ENCODE measurements at places on chromosomes 5 and 9.
A peak's percentile ranks its signal among the peaks of the same experiment; 100 is the strongest.

GRCh38 chr9:83242066-83242465 is 179.1 kb upstream of the RASEF start:
- peak; percentile 52 for DNase-seq

- DNase-seq: no peak
Observed at GRCh38 chr5:1176473-1177391, 24.7 kb upstream of the SLC6A19 start.

- no peak for DNase-seq
Observed at GRCh38 chr5:139667001-139667729, 19.0 kb downstream of the CXXC5 start.

GRCh38 chr9:76191493-76191892 is 202.7 kb downstream of the RFK start:
- no peak for DNase-seq

DNA sequence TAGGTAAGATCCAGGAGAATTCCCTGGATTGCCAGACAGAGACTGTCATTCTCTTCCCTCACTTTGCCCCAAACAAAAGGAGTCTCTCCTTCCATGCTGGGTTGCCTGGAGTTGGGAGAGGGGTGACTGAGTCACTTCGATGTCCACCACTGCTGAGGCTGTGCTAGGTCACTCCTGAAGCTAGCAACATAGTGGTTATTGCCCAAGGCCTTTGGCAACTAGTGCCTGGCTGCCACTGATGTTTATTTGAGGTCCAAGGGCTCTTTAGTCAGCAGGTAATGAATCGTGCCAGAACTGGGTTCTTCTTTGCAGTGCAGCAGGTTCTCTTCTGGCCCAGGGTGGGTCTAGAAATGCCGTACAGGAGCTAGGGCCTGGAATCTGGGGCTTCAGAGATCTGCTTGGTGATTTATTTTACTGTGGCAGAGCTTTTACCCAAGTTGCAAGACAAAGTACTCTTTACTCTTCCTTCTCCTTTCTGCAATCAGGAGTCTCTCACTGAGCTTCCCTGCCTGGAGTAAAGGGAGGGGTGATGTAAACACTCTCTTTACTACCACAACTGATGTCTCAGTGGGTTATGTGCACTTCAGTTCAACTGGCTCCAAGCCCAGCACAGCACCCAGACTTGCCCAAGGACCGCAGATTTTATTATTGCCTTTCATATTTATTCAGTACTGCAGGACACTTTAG is 155.7 kb upstream of the SH3GL2 start:
- no peak for DNase-seq

- DNase-seq: no peak
Observed at GRCh38 chr5:104298518-104298917, 735.9 kb upstream of the NUDT12 start.

GRCh38 chr5:145975361-145976066 is 39.1 kb downstream of the SH3RF2 start:
- peak; percentile 37 for DNase-seq

DNA sequence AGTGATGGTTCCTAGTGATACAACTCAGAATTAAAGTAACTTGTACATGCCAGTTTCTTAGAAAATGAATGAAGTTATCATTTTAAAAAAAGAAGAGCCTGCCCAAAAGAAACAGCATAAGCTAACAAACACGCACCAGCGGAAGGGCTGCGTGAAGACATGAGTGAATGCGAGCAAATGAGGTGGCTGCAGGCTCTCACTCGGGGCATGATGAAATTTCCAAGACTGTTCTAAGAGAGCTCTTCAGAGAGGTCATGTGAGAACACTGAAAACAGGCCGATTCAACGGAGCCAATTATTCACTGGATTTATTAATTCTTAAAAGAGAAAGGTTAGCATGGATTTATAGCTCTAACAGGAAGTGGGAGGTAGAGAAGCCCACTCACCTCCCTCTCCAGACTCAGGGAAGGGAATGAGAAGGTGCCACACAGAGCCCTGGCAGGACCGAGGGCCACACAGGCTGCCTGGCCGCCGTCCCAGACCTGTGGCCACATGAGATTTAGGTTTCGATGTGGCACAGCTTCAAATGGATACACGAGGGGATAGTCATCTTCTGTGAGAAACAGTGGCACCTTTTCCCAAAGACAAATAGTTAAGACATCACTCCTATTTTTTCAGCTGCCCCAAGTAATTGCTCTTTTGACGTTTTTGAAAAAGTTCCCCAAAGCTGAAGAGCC is 55.5 kb downstream of the HABP4 start:
- no peak for DNase-seq

GRCh38 chr9:120541921-120542320 is 38.0 kb downstream of the CDK5RAP2 start:
- DNase-seq: no peak

GRCh38 chr9:135480940-135481310 is 1.3 kb downstream of the PPP1R26 start:
- DNase-seq: no peak

DNA sequence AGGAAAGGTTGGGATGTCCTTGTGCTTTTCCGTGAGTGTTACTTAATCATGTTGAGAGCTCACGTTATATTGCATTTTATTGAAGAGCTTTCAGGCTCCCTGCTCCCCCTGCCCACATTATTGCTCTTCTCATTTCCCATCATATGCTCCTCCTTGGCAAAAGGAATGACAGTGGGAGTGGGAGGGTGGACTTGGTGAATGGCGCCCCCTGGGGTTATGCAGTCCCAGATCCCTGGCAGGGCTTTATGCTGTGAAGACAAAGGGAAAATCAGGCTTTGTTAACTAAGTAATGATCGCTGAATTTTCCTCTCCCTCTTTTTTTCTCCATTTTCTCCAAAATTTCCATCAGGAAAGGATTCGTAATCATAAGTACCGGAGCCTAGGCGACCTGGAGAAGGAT is 166.6 kb downstream of the SMARCA2 start:
- peak; percentile 37 for DNase-seq

DNA sequence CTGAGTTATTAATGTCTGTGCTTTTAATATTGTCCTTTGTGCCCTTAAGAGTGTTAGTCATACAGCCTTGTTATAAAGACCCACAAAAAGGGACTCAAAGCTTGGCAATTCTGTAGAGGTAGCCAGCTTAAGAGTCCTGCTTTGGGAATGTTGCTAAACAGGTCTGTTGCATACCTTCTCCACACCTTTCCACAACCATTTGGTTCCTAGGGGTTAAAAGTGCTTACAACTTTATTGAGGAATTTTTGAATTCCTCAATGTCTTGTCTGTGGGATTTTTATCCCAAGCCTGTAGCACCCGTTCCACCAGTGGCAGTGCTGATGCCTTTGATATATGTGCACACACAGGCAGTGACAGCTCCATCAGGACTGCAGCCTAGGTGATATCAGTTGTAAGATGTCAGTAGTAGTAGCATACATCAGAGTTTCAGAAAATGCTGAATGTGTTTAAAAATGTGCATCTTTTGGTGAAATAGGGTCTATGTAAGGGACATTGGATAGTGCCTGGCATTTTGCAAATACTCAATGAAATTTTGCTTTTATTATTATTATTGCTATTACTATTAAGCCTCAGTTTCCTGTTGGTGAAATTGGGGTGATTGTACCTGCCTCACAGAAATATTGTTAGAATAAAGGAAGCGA is 68.5 kb downstream of the WWC1 start:
- no peak for DNase-seq

DNA sequence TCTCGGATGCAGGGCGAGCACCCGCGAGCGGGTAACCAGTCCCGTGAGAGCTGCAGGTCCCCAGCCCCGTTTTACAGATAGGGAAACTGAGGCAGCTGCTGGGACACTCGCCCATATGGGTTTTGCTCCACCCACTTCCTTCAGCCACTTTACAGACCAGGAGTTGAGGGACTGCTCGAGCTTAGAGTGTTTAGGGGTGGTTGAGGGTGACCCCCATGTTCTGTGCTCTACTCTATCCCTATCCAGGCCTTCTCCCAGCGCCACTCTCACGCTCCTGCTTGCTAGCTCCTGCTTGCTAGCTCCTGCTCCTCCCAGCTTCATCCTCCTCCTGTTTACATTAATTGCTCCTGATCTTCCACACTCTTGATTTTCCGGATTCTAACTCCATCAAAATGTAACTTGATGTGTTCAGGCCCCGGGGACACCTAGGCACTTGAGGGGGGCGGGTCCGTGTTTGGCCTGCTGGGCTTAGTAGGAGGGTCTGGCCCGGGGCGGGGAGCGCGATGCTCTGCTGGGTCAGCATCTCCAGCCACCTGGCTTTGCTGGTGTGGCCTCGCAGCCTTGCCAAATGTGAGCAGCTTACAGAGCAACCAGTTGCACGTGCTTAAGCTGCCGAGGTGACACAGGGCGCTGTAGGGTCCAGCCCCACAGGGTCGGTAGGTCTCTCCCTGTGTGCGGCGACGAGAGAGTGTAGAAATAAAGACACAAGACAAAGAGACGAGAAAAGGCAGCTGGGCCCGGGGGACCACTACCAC is 1.5 kb upstream of the PTGES2 start:
- no peak for DNase-seq

- DNase-seq: no peak
Observed at GRCh38 chr5:1557114-1557873, 33.5 kb upstream of the LPCAT1 start.

All from stomach (tissue), 19 donors.